CD4-positive, alpha-beta T cell treated with Interferon alpha-2 for 1 hour (primary cell): ENCODE measurements at places on chromosomes 6 and 20.

DNA sequence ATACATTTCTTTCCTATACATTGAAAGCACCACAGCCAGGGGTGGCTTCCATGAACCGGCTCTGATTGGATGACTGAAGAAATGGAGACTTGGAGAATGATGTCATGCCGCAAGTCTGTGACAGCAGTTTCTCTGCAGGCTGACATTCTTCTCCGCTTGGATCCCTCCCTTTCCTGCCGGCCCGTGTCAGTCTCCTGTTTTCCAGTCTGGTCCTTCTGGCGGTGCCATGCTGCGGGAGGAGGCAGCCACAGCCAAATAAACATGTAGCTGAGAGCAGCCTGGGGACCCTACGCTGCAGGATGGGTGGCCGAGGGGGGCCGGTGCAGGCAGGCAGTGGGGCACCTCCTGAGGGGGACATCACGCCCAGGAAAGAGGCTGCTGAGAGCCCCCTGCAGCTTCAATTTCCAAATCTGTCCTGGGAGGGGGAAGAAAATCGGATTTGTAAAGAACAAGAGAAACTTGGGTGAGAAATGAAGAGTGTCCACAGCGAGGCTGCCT, 178.0 kb downstream of the TAF4 start:
- no peak for DNase-seq

DNA sequence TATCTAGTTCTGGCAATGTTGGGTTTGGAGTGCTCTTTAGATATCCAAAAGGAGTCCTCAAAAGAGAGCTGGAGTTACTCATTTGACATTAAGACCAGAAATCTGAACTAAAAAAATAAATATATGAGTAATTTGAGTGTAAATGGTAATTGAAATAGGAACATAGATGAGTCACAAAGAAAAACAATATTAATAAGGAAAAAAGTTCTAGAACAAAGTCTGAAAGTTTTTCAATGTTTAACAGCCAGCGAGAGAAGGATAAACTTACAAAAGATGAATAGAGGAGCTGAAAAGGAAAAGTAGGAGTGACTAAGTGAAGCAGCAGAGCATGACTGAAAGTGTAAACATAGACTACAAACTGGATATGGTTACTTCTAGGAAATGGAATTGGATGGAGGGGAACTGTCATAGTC, 46.8 kb downstream of the EPM2A start:
- DNase-seq = no peak

DNA sequence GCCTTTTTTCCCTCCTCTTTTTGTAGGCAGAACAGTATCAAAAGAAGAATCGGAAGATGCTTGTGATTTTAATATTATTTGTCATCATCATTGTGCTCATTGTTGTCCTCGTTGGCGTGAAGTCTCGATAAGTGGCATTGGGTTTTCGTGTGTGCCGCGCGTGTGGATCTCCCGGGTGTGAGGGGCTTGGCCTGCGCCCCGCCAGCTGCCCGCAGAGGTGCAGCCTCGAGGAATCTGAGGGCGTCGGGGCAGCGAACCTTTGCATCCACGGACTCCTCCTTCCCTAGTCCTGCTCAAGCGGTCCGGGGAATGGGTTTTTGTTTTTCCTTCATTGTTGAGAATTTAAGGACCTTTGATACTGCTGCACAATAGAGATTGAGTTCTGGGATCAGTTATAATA, 16.4 kb upstream of the NPEPL1 start:
- DNase-seq = no peak

GRCh38 chr20:31547017-31547675, 32.9 kb downstream of the HM13 start:
- peak; percentile 88 for DNase-seq

DNA sequence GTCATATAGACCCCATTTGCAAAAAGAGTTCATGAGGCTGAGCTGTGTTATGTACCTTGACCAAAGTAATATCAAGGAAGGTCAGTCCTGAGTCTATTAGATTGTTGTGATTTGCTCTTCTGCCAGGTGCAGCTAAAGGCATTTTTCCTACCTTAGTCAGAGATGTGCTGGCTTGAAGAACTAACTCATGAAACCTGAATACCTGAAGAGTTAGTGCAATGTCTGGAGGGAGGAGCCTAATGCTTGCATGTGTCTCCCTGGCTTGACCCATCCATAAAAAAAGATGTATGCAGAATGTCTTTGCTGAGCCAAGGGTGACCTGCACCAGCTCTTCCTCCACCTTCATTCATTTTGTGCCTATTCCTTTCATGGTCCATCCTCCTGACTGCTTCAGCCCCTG, 742.0 kb downstream of the KIF16B start:
- DNase-seq = no peak

DNA sequence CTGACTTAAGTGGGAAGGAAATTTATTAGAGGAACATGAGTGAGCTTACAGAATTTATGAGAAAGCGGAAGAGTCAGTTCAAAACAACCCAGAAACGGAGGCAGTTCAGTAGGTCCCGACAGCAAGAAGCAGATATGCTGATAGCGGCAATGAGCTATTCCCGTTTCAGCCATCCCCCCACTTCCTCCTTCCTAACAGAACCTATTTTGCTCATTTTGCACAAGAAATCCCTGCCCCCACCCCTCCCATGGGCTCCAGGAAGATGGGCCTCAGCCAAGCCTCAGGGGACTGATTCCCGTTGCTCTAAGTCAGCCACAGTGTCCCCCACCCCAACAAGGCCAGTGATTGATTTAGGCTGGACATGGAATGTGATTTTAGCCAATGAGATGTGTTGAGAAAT, 157.5 kb downstream of the CEBPB start:
- DNase-seq = no peak

- no peak for DNase-seq
These were observed 130.6 kb downstream of the TBX18 start for GRCh38 chr6:84633771-84634170.

- DNase-seq = no peak
These were observed 748 bp downstream of the UBE2J1 start for GRCh38 chr6:89351671-89352277.

DNA sequence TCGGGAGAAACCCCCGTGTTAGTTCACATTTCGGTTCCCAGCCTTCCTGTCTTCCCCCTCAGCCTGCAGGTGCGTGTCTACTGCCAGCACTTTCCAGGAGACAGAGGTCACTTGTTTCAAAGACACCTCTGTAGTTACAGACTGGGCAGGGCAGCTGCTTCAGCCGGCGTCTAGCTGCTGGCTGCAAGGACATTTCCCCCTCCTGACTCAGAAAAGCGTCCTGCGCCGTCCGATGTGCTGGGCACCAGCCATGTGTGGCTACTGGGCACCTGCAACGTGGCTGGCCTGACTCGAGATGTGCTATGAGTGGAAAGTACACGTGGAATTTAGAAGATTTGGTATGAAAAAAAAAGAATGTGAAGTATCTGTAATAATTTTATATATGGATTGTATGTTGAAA, 37.6 kb downstream of the RRBP1 start:
- no peak for DNase-seq

DNA sequence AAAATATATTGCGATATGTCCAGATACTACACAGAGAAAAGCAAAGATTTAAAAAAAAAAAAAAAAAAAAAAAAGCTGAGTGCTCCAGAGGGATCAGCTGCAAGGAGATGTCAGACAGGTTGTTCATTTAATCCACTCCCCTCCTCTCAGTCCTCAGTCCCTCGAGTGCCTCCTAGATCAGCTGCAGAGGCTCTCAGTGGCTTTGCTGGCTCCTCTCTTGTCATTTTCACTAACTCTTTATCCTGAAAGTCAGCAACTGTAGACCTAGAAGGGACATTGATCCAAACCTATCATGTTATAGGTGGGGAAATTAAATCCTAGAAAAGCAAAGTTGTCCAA, 61.6 kb downstream of the KIAA0319 start:
- DNase-seq = no peak

- no peak for DNase-seq
These were observed 1038.4 kb upstream of the FLRT3 start for GRCh38 chr20:15375836-15376235.

DNA sequence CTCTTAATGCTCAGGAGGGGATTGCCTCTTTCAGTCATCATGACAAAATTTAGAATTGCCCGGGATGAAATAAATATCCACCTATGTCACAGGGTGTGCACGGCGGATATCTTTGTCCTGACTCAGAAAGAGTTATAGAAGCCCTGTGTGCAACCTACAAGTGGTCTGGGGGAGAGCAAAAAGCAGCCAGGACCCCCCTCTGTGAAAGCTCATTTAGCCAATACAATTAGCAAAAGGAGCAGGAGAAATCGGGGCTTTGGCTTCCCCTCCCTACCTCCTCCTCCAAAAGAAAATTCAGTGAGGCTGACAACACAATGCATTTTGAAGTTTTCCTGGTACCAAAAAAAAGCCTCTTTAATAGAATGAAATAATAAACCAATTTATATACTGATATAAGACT, 21.8 kb downstream of the FOXA2 start:
- DNase-seq = no peak

GRCh38 chr6:19721766-19722377, 115.3 kb upstream of the ID4 start:
- DNase-seq = no peak

DNA sequence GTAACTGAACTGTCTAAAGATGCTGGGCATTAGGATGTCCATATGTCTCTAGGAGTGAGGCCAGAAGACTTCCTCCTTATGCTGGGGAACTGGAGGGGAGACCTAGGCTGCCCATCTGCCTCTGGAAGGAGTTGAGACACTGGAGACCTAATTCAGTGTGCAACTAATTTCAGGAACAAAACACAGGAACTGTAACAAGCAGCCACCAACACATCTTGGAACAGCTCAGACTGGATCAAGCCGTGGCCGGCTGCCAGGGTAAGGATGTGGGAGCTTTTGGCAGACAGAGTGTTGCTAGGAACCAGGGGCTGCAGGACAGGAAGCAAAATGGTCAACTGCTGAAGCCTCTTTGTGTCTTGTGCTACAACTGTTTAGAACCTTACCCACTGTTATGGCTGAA, 16.4 kb upstream of the MAS1 start:
- no peak for DNase-seq

- DNase-seq = no peak
These were observed 4.5 kb downstream of the SOX4 start for GRCh38 chr6:21597801-21598673.

GRCh38 chr6:125987026-125987617, 782 bp downstream of the TRMT11 start:
- peak; percentile 33 for DNase-seq

DNA sequence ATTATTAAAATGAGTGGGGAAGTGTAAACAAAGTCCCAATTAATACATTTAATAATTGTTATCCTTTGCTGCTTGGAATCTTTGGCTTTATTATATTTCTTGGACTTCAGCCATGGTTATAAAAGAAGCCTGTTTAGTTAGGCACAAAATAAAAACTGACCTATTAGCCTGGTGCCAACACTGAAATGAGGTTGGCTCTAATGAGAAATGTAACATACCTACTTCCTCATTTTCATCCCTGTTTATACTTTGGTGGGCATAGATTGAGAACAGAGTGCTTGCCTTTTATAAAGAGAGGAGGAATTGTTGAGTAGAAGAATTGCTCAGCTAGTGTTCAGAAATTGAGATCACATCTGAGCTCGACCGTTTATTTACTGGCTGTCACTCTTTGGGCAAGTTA, 471.3 kb downstream of the UTRN start:
- no peak for DNase-seq

DNA sequence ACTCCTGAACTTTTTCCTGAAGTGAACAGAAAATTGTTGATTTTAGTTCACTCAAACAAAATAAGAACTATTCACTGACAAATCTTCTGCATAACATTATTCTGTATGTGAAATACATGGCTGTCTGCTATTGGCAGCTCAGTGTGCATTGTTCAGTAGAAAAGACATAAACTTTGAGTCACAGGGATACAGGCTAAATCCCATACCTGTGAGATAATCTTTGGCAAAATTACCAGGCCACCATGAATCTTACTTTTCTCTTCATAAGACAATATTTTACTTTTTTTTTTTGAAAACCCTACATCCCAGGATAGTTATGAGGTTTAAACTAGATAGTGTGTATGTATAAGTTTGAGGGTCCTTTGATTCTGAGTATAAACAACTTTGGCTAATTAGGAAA, 224.8 kb downstream of the GRM1 start:
- no peak for DNase-seq

- no peak for DNase-seq
These were observed 412.7 kb downstream of the GRIK2 start for GRCh38 chr6:101806241-101806640.

GRCh38 chr20:41632896-41633295, 14.7 kb upstream of the CHD6 start:
- peak; percentile 25 for DNase-seq

DNA sequence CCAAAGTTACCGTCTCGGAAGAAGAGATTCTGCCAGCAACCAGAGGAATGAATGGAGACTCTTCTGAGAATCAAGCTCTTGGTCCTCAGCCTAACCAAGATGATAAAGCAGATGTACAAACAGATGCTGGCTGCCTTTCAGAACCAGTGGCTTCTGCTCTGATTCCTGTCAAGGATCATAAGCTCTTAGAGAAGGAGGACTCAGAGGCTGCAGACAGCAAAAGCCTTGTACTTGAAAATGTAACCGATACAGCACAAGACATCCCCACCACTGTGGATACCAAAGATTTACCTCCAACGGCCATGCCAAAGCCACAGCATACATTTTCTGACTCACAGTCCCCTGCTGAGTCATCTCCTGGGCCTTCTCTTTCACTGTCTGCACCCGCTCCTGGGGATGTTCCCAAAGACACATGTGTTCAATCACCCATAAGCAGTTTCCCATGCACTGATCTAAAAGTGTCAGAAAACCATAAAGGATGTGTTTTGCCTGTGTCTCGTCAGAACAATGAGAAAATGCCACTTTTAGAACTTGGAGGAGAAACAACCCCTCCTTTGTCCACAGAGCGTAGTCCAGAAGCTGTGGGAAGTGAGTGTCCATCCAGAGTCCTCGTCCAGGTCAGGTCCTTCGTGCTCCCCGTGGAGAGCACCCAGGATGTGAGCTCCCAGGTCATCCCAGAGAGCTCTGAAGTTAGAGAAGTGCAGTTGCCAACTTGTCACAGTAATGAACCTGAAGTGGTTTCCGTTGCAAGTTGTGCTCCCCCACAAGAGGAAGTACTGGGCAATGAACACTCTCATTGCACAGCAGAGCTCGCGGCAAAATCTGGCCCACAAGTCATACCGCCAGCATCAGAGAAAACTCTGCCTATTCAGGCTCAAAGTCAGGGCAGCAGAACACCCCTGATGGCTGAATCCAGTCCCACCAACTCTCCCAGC, 109.6 kb downstream of the RTN4IP1 start:
- DNase-seq = peak; percentile 83

DNA sequence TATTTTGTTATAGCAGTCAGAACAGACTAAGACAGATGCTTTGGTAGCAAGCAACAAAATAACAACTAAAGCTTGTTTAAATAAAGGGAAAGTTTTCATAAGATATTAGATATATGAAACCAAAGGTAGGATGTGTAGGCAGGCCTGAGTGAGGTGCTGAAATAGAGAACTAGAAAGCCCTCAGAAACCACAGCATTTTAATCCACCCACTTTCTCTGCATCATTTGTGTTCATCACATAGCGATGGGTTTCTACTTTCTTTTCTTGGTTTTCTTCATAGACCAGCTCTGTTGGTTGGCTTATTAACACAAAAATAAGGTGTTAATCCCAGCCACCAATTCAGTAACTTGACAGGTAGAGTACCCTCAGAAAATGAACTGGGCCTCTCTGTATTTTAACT, 58.6 kb downstream of the RPS12 start:
- DNase-seq = no peak
